Myocyte (in vitro differentiated cells): ENCODE measurements at places on chromosomes 16 and 17. TPM values are rescaled to one million over a fixed set of nuclear protein-coding genes. Genes with fewer than 3 reads are reported as not detected.

- DNase-seq = peak; percentile 59
These were observed 176.1 kb upstream of the CDH5 start for GRCh38 chr16:66190411-66190810.

- peak; percentile 97 for DNase-seq
These were observed 4.3 kb upstream of the MYL4 start for GRCh38 chr17:47204722-47205418.

GRCh38 chr17:7684851-7685532, 2.3 kb downstream of the TP53 start:
- no peak for DNase-seq

DHRS7C gene
- total RNA-seq = 0.16 TPM in 1 of 2 replicates, not detected in the other

VPS35L gene
- total RNA-seq = 30.8 and 32.8 TPM in 2 replicates

CDH1 gene
- total RNA-seq = 0.11 TPM in 1 of 2 replicates, not detected in the other
